AG08396 (cell line): ENCODE measurements at places on chromosomes 3 and 15.
A peak's percentile ranks its signal among the peaks of the same experiment; 100 is the strongest.

DNA sequence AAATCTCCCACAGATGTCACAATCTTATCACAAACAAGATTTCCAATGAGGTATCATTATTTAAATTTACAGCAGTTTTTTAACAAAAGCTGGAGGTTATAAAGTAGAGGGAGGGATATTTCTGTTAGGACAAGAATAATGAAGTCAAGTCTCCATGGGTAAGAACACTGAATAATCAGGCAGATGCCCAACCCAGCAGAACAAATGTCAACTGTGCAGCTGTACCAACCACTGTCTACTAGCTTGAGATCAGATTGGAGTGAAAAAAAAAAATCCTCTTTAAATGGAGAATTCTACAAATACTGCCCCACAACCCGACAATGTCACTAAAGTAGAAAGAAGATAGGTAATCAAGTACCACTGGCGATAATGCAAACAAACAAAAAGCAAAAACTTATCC is 30.3 kb downstream of the DHX36 start:
- DNase-seq, result no peak

DNA sequence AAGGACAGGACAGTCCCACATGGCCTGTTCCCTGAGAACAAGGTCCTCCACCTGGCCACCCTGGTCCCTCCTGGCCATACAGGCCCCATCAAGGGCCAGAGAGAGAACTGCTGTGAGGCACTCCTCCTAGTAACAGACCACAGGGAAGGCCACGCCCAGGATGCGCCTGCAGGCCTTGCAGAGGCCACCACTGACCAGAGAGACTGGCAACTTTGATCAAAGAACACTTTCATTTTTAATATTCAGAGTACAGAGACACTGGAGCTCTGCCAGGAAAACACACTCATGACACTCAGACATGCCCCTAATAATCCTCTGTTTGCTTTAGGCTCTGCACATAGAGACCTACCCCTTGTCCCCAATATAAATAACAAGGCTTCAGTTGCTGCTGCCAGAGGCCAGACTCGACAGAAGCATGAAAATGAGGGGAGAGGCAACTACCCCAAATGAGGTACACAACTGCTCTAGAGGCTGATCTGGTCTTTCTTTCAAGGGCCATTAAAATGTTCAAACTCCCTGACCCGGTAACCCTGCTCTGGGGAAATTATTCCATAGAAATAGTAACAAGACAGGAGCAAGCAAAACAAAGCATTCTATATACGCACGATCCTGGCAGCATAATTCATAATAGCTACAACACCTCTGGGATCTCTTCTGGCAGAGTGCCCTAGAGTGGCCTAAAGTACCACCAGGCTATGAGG is 44.8 kb downstream of the CCDC12 start:
- peak; percentile 40 for DNase-seq

GRCh38 chr3:52339612-52340011 is 23.5 kb downstream of the DNAH1 start:
- DNase-seq, result peak; percentile 44

DNA sequence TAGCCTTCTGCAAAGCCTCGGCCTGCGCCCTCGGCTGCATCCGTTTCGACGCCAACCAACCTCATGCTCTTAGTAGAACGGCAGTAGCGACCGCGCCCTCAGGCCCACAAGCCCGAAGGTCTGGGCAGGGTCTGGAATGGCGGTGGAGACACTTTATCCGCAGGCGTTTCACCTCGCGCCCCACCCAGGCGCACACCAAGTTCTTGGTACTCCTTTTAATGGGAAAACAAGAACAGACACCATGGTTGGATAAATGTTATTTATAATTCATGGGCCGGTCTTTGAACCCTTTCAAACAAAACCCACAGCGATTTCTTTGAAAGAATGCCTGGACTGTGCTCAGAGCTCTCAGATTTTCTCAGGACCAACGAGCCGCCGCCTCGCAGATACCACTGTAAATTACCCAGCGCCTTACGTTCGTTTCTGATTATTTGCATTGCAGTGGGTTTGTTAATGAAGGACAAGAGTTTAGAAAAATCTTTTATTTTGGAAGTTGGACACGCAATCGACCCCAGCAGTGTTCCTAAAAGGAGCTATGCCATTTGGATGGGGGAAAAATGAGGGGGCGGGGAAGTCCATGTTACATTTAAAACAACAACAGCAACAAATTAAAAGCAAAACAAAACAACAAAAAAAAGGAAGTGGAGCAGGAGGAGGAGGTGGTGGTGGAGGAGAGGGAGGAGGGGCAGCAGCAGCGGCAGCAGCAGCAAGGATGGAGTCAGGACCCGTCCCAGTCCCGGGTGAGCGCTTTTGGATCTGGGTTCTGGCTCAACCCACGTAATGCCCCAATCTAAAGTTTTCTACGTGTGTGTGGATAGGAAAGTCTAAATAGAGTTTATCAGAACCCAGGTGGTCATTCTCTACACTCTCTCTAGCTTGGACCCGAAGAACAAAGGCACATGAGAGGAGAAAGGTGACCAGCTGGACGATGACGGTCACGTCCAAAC is 993 bp upstream of the ISL2 start:
- DNase-seq, result no peak

GRCh38 chr3:65350801-65351476 is 663.1 kb upstream of the ADAMTS9 start:
- no peak for DNase-seq

GRCh38 chr15:69341356-69341755 is 42.6 kb downstream of the PAQR5 start:
- DNase-seq, result no peak

GRCh38 chr3:33111581-33111980 is 2.2 kb upstream of the CRTAP start:
- no peak for DNase-seq

DNA sequence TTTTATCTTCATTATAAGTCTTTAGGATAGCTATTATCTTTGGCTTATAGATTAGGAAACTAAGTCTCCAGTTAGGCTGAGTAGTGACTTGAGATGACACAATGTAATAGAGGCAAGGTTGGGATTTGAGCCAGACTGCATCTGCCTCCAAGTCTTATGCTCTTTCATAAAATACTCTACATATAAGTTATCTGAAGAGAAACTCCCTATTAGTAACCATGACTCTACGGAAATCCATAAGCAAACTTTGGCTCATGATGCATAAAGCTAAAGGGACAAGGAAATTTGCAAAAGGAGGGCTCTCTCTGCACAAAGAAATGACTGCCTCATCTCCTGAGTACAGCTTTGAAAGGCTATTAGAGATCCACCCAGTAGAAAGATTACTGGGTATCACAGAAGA is 77.6 kb upstream of the FRMD4B start:
- no peak for DNase-seq

GRCh38 chr3:182809531-182809930 is 16.2 kb downstream of the ATP11B start:
- no peak for DNase-seq

DNA sequence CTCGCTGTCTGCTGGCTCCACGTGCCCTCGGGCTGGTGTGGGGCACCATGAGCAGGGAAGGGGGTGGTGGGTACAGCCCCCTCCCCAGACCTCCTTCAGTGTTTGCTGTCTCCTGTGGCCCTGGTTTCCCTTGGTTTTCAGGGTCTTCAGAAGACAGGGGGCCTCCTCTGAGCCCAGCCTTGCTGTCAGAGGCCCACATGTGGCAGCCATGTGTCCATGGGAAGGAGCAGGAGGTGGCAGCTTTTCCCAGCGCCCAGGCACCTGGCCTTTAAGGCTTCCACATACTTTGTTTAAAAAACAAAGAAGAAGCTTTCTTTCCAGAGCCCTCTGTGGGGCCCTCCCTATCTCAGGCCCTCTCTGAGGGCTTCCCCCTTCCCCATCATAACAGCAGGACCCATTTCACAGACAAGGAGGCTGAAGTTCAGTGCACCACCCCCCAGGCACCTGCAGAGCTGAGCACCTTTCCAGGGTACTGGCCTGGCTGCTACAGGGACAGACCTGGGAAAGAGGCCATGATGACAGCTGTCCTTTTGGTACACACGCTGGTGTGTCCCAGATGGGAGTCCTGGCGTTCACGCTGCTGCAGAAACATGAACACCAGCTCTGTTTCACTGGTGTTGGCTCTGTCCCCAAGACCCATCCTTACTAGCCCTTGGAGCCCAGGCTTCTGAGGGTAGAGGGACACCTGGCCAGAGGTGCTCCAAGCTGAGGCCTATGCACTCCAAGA is 73.7 kb downstream of the DNAJB8 start:
- no peak for DNase-seq

GRCh38 chr3:36852071-36852470 is 87.7 kb upstream of the DCLK3 start:
- DNase-seq, result no peak

GRCh38 chr3:180283251-180283650 is 246.5 kb upstream of the PEX5L start:
- DNase-seq, result no peak

DNA sequence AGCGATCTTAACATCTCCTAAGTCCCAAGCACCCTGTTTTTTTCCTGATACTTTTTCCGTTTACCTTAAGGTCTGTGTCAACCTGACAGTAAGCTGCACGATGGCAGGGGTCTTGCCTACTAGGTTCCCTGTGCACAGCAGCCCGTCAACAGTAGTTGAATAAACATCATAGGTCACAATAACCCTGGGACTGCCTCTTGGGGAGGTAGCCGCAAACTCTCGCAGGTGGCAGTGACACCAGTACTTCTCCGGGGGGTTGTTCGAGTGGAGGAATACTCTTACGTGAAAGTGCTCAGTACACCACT is 365 bp upstream of the PDCD6IP start:
- no peak for DNase-seq

GRCh38 chr3:169041677-169042171 is 621.8 kb downstream of the MECOM start:
- peak; percentile 29 for DNase-seq

- DNase-seq, result no peak
Observed at GRCh38 chr15:31269816-31270575, 56.6 kb upstream of the KLF13 start.

DNA sequence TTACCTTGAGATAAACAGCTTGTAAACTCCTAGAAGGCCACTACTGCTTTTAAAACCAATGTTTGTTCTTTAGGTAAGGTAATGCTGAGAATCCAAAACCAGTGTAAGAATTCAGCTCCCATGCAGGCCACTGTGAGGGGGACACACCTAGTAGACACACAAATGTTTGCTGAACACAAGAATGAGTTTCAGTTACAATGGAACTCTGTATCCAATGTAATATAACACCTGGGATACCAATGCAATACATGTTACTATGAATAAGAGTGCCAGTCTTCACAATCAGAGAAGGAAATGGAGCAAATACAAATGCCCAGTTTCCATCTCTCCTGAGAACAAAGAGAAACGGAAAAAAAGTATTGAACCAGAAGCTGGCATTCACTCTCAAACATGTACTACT is 65.9 kb downstream of the IGF2BP2 start:
- DNase-seq, result no peak

- DNase-seq, result no peak
Observed at GRCh38 chr3:9230596-9230995, 18.9 kb downstream of the SRGAP3 start.

GRCh38 chr3:30934208-30934550 is 39.7 kb upstream of the GADL1 start:
- peak; percentile 37 for DNase-seq

GRCh38 chr15:85706779-85707518 is 87.8 kb downstream of the KLHL25 start:
- peak; percentile 12 for DNase-seq

DNA sequence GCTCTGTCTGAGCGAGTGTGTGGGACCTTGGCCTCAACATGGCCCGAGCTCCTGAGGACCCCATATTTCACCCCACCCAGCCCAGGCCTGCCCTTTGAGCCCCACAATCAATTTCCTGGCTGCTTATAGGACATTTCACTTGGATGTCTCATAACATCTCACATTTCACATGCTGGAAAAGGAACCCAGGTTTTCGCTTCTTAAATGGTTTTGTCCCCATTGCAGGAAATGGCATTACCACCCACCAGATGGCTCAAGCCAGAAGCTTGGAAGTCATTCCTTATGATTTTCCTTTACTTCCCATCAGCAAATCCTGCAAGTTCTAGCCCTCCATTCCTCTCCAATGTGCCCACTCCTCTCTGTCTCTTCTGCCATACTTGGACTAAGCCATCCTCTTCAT is 14.9 kb downstream of the ITGA11 start:
- DNase-seq, result no peak

DNA sequence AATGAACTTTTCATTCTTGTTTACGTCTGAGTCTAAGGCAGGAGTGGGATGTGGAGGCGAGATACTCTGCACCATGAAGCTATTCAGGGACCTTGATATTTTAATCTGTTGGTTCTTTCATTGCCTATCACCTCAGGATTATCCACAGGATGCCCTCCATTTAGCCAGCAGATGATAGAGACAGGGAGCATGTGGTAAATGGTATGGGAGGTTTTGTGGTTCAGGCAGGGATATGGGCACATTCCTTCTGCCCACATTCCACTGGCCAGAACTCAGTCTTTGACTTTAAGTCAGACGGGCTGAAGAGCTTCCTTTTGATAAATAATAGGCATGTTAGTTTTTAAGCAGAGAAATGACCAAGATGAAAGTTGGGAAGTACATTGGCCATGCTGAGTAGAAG is 548.0 kb upstream of the CCDC54 start:
- DNase-seq, result no peak

GRCh38 chr15:51054535-51054934 is 40.2 kb downstream of the TNFAIP8L3 start:
- no peak for DNase-seq

DNA sequence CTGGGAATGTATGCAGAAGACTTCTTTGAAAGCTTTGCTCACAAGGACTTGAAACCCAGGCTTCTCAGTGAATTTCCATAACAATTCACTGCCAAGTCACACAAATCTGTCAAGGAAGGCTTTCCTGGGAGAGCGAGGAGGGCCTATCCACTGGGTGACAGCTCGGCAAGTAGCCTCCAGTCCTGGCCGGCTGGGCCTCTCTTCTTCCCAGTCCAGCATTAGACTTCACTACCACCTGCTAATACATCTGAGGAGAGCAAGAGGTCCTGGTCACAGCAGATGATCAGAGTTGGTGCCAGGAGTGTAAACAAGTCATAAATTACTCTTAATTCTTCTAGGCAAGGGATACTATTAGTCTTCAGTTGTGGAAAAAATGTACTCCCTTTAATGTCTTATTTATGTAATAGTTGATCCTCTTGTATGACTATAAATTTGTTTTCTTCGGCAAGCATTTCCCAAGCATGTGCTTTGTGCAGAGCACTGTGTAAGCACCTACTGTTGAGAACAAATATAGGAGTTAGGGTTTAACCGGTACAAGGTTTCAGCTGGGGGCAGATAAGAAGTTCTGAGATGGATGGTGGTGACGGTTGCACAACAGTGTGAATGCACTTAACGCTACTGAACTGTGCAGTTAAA is 162.9 kb downstream of the VGLL4 start:
- no peak for DNase-seq

- DNase-seq, result no peak
Observed at GRCh38 chr15:59950603-59951388, 53.3 kb upstream of the FOXB1 start.

GRCh38 chr3:6807967-6808588 is 52.8 kb upstream of the GRM7 start:
- DNase-seq, result no peak

- DNase-seq, result no peak
Observed at GRCh38 chr3:79516795-79517194, 251.0 kb downstream of the ROBO1 start.
